ENCODE measurements at places on chromosomes 3 and 15.

DNA sequence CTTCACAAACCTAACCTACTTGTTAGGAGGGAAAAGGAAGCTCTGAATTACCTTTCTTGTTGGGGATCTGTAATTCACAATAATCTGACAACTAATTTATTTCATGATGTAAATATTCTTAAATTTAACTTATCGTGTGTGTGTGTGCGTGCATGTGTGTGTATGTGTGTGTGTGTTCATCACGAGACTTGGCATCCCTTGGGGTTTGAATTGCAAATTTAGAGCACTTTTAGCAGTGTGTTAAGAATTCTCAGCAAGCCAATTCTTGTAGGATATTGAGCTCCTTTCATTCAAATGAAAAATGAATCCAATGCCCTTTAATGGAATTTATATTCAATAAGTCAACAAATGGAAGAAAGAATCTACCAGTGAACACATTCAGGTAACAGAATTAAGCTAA is 85.9 kb upstream of the C3orf80 start:
- no peak for DNase-seq

DNA sequence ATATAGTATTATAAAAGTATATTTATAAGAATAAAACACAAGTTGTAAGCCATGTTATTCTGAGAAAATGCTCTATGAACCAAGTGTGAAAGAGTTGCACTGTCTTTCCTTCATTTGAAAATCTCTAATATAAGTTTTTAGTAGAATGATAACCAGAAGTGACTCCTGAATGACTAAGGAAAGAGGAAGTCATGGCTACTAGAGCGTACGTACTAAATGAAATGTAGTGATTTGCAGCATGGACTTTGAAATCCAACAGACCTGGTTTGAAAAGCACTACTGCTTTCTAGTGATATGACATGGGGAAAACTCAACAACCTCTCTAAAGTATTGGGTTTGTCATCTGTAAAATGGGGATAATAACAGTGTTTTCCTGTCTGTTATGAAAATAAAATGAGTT is 10.3 kb upstream of the DNAJC13 start:
- no peak for DNase-seq

DNA sequence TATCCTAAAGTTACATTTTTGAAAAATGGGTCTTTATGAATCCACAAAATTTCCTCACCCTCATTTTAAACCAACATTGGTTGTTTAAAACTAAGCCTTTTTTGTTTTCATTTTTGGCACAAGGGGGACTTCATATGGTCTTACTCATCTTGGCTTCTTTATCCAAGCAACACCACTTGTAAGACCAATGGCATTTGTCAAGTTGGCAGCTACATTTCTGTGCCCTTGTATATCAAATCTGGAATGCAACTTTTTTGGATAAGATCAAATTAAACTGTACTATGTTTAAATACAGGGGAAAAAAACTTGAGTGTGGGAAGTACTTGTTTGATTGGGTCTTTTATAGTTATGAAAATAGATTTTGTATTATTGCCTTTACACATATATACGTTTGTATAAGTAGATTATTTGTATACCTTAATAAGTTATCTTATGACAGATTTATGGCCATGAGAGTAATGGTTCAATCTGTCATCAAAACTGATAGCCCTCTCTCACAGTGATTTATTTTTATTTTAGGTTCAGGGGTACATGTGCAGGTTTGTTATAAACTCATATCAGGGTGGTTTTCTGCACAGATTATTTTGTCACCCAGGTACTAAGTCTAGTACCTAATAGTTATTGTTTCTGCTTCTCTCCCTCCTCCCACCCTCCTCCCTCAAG is 43.4 kb downstream of the GPR160 start:
- DNase-seq: no peak

DNA sequence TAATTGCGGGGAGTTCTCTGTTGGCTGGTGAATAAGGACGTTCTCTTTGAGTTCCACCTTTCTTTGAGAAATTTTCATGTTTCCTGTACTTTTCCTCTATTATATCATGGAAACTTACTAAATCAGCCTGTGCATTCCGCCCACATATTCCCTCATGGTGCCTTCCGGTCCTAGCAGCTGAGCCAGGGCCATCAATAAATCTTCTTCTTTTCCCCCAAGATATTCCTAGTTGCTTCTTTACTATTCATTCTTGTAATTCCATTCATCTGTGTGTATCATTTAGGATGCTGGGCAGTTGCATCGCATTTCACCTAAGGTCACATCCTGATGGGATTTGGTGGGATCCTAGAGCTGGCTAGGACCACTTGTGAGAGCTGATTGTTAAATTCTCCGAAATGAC is 139.2 kb downstream of the RBMS3 start:
- DNase-seq: no peak

DNA sequence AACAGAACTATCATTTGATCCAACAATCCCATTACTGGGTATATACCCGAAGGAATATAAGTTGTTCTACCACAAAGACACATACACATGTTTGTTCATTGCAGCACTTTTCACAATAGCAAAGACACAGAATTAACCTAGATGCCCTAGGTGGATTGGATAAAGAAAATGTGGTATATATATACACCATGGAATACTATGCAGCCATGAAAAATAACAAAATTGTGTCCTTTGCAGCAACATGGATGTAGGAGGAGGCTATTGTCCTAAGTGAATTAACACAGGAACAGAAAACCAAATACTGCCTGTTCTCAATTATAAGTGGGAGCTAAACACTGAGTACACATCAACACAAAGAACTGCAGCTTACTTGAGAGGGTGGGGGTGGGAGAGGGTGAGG is 142.5 kb downstream of the IL20RB start:
- no peak for DNase-seq

DNA sequence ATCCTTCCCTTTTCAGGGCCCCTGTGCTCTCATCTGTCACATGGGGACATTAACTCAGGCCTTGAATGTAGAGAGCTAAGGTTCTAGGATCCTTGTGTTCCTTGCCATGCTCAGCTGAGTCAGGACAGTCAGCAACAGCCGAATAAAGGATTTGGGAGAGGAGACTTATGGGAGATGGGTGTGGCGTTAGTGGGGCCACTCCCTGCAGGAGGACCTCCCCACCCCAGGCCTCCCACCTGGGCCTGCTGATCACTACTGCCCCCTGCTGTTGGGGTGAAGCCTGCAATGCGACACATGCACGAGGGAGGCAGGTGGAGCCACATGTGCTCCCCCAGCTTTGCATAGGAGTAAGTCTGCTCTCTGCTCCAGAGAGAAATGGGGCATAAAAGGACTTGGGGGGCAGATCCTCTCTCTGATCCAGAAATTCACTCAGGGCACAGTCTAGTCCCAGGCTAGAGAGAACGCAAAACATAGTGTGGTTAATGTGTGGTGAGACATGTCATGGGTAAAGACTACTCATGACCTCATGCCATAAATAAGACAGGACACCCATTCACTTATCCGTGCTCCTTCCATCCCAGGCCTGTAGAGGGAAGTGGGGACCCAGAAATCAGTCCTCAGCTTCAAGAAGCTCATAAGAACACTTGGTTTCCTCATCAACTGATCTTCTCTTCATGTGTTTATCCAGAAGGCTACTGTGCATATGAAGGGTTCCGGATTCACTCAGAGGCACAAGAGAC is 19.4 kb downstream of the RBP1 start:
- no peak for DNase-seq

DNA sequence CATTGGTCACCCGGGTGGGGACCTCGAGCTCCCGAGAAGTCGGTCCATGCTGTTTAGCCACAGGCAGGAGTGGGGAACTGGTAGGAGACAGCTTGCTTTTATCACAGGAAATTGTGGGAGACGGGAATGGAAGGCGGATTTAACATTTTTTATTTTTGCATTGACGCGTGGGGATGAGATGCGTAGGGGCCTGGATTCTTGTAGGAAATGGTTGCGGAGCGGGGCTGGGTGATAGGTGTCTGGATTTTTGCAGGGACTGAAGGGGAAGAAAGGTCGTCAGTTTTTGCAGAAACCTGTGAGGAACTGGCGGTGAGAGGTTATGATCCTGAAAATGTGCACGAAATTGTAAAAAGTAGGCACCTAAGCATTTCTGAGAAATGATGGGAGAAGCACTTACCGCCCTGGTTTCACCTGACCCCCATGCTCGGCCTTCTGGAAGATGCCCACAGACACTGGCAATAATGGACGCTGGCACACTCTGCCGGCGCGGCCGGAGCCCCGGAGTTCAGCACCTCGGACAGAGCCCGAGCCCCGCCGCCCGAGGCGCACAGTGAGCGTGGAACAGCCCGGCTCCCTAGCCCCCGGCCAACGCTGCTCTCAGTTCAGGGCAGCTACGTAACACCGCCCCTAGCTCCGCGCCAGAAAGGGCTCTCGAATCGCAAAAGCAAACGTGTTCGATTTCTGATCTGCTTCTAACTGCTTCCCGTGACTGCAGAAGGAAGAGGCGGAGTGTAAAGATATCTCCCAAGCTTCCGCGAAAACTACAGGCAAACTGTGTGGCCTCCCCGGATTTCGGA is 928 bp downstream of the ANKRD34C start:
- DNase-seq: peak; percentile 70

DNA sequence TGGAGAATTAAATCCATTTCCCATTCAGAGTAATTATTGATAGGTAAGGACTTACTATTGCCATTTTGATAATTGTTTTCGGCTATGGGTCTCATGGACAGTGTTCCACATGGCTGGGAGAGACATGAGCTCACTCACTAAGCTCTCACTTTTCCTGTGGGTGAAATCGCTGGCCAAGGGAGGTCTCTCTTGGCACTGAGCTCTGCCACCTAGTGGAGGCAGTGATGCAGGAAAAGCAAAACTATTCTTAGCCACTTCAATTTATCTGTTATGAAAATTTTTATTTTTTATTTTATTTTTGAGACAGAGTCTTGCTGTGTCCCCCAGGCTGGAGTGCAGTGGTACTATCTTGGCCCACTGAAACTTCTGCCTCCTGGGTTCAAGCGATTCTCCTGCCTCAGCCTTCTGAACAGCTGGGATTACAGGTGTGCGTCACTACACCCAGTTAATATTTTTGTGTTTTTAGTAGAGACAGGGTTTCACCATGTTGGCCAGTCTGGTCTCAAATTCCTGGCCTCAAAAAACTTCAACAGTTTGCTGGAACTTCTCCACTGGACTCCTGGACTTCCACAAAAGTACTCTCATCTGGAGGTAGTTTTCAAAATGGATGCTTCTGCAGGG is 4.7 kb upstream of the RNF13 start:
- peak; percentile 84 for DNase-seq

DNA sequence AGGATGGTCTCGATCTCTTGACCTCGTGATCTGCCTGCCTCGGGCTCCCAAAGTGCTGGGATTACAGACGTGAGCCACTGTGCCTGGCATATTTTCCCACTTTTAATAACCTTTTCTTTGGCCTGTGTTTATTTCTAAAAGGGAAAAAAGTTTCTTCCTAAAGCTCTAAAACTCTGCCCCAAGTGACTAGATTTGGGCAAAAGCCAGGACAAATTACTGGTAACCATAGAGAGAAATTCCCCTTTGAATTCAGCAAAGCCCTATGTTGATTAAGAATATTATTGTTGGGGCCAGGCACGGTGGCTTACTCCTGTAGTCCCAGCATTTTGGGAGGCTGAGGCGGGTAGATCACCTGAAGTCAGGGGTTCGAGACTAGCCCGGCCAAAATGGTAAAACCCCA is 11.5 kb upstream of the TRPM7 start:
- DNase-seq: no peak

DNA sequence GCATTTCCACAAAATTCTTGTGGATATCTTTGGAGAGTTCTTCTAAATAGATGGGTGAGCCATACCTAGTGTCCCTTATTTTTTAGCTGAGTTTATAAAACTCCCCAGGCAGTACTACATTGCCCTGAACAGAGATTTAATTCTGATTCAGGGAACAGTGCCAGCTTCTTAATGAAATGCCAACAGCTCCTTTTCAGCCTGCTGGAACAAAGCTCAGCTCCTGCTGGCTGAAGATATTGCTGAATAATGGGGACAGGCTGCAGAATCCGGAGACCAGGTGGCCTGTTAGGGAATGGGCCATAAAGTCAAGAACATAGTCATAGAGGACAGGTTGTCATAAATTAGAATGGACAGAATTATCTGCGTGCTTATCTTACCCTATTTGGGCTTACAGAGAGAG is 8.9 kb downstream of the HGD start:
- DNase-seq: no peak

GRCh38 chr3:159787794-159788205 is 200.8 kb upstream of the IL12A start:
- DNase-seq: no peak

- DNase-seq: no peak
These were observed 171.7 kb downstream of the PGPEP1L start for GRCh38 chr15:98835876-98836275.

DNA sequence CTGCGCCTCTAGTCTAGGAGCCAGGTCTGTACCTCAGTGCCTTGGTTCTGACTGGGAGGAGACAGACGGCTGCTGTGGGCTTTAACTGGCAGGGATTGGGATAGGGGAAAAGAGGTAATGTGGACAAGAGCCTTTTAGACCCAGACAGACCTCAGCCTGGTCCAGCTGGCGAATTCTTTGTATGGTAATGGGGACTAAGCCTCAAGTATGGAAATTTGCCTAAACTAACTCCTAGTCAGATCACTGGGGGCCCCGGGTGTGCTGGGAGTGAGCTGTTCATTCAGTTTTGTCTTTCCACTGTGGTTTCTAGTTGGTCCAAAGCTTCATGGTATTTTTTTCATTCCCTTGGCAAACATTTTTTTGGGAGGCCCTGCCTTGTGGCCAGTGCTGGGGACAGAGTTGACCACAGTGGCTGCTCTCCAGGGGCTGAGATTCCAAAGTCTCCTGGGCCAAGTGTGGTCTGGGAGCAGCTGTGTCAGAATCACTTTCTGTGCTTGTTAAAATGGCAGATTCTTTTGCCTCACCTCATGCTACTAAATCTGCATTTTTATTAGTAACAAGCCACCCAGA is 261.4 kb upstream of the C2CD4B start:
- no peak for DNase-seq

DNA sequence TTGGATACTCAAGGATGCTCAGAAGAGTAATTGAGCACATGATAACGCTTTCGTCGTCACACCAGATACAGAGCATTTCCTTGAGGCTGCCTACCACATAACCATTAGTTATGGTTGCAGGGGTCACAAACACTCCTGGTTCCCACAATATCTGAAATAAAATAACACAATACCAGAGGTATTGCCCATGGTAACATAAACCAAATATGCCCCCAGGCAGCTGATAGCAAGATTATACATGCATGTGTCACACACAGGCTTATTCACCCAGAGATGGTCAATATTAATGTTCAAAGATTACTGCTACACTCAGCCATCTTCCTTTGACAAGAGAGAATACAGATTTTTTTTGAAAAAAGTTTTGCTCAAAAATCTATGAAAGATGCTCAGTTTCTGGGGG is 7.3 kb downstream of the RPL39L start:
- DNase-seq: no peak

- DNase-seq: no peak
These were observed 48.6 kb downstream of the GAP43 start for GRCh38 chr3:115671761-115672455.

DNA sequence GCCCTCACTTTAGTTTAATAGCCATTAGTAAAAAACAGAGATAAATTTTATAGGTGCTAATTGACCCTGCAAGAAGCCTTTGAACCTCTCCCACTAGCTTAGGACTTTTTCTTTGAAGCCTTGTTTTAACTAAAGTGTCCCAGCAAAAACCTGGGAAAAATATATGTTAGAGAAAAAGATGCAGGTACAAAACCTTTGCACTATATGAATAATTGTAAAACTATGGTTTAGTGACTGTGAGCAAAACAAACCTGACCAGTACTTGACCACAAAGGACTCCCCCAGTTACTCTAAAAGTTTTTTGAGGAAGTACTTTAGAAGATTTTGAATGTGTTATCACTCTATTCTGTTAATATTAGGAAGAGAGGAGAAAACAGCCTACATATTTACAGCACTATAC is 123.3 kb upstream of the TP63 start:
- no peak for DNase-seq

GRCh38 chr3:129358772-129359371 is 69.6 kb downstream of the EFCAB12 start:
- DNase-seq: no peak
